ENCODE measurements at places on chromosomes 2 and 18.

- DNase-seq, result no peak
These were observed 51.9 kb downstream of the ACSL3 start for GRCh38 chr2:222912776-222913175.

DNA sequence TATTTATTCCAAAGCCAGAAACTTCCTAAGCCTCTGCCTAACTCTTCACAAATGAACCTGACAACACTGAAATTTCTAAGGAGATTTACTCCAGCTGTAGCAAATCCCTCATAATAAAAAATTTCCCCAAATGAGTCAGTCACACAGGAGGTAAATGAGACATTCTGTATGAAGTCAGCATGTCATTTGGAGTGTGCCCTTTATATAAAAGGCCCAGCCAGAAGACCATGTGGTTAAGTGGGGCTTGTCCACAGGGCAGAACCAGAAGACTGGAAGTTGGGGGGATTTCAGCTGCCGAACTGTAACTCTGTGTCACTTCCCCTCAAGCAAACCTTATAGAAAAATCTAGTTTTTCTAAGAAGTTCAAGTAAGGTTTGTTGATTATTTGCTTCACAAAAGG is 30.2 kb downstream of the NRP2 start:
- no peak for DNase-seq

- no peak for DNase-seq
These were observed 808.1 kb downstream of the RNF144A start for GRCh38 chr2:7725171-7725849.

- DNase-seq, result no peak
These were observed 52.9 kb downstream of the ADI1 start for GRCh38 chr2:3466482-3466863.

DNA sequence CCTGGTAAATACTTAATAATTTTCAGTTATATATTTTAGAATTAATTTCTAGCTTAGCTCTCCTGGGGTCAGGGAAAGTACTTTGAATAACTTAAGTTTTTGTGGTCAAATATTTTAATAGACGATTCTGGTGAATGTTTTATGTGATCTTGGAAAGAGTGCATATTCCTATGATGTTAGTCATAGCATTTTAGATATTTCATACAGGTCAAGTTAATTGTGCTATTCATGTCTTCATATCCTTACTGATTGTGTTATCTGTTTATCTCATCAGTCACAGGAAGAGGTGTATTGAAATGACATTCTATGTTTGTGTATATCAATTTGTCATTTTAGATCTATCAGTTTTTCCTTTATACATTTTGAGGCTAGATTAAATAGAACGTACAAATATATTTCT is 576.2 kb downstream of the CPS1 start:
- DNase-seq, result no peak

GRCh38 chr2:23905155-23905554 is 21.8 kb downstream of the ATAD2B start:
- DNase-seq, result peak; percentile 28

- DNase-seq, result no peak
These were observed 49.8 kb downstream of the ZNF516 start for GRCh38 chr18:76445275-76445674.

- no peak for DNase-seq
These were observed 145.5 kb upstream of the LHCGR start for GRCh38 chr2:48901015-48901343.

GRCh38 chr2:122634256-122634655 is 878.8 kb downstream of the TSN start:
- no peak for DNase-seq

- no peak for DNase-seq
These were observed 33.5 kb downstream of the INPP4A start for GRCh38 chr2:98478088-98478551.

GRCh38 chr2:173311844-173312606 is 42.6 kb upstream of the CDCA7 start:
- no peak for DNase-seq

GRCh38 chr2:73202156-73203054 is at the start of gene NOTO:
Gene NOTO, plus strand, starts transcription at chr2:73202574. Its CDS starts 93 bp downstream, at chr2:73202667.
- no peak for DNase-seq

GRCh38 chr18:78902795-78903435 is 76.7 kb upstream of the SALL3 start:
- DNase-seq, result no peak

- DNase-seq, result no peak
These were observed 12.6 kb upstream of the UGT1A8 start for GRCh38 chr2:233604826-233605225.

- DNase-seq, result no peak
These were observed 571.2 kb upstream of the ZEB2 start for GRCh38 chr2:145090841-145091761.

DNA sequence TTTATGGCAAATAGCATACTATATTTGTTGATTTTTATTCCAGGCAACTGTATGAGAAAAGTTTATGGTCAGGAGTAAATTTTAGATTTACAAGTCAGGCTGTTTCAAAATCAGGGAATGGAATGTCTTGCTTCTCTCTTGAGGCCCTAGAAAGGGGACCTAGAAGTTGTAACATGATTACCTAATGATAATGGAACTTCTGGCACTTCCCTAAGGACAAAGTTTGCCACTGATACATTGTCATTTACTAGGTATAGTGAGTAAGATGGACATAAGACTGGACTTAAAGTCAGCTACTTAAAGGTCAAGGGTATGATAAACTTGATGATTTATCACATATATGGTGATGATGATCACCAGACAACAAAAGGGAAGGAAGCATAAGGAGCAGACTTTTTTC is 103.3 kb upstream of the VRK2 start:
- DNase-seq, result no peak

- DNase-seq, result no peak
These were observed 192.8 kb upstream of the SALL3 start for GRCh38 chr18:78786776-78787175.

DNA sequence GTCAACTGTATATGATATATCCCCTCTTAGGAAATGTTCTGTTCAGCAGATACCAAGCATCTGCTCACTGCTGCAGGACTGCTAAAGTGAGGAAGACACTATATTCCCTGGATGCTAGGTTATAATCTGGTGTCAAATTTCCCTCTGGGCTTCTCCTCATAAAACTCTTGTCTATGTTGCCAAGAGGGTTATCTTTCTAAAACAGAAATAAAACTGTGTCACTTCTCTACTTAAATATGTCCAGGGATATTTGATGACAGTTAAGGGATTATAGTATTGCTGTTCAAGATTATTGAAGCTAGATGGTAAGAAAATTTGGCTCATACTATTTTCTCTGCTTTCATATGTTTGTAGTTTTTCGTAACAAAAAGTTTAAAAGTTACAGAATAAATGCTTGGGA is 30.5 kb upstream of the SNRNP27 start:
- peak; percentile 4 for DNase-seq

DNA sequence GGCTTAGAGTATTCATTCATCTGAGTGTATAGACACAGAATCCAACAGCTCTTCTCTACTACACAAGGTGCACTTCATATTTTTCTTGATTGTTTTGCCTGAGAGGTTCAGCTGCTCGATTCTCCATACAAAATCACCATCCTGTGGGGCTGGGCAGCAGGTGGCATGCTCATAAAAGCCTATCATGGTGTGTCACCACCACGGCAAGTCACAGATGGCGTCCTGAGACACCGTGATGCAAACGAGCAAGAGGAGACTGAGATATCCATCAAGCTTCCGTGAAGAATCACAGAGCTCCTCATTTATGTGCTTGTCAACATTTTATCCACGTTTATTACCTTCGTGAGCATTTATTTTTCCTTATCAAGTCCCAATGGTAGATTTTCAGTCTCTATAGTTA is 22.4 kb upstream of the NRP2 start:
- no peak for DNase-seq

DNA sequence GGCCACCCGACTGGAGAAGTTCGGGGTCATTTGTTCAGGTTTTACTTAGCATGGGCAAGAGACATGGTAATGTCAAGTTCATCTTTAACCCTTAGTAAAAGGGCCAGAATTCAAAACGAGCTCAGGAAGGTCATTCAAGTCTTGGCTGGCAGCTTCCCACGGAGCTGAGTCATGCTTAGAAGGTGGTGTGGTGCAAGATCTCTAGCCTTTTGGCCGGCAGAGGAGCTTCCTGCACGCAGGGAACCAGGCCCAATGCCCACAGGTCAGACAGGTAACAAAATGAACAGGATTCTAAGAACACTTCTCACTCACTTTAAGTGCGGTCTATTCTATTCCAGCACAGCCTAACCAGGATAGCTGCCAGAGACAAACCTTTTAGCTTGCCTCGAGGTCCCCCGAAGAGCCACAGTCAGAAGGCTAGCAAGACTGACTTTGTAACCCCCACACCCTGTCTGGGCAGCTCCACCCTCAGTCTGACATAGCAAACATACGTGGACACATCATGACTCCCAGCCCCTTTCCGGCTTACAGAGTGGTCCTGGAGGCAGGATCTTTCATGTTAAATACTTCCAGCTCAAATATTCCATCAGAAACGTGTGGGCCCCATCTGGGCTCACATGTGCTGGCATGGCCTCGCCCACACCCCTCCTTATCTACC is 292.7 kb downstream of the BCL11A start:
- peak; percentile 1 for DNase-seq

- DNase-seq, result no peak
These were observed 719.4 kb downstream of the LRP1B start for GRCh38 chr2:141411419-141411818.

DNA sequence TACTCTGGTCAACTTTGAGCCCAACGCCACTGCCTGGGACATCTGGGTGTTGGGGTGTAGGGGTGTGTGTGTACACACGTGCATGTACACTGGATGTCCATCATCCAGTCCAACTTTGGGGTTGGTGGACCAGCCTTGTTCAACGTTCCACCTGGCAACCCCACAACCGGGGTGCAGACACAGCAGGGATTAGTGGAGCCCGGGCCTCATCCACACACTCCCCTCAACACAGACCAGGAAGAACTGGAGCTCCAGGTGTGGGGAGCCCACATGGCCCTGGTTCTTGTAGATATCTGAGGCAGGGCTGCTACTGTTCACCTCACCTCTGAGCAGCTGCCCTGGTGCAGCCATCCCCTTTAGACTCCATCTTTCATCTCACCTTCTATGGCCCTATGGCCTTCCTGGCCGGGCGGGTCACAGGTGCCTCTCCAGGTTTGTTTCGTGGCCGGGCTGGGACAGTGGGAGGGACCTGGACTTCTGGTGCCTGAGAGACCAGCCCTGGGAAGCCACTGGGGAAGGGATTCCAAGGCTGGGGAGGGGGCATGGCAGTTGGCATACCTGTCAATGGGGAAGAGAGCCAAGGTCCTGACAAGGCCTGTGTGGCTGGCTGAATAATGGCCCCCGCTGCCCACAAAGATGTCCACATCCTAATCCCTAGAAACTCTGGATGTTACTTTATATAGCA is 7.5 kb downstream of the NEU2 start:
- DNase-seq, result no peak

DNA sequence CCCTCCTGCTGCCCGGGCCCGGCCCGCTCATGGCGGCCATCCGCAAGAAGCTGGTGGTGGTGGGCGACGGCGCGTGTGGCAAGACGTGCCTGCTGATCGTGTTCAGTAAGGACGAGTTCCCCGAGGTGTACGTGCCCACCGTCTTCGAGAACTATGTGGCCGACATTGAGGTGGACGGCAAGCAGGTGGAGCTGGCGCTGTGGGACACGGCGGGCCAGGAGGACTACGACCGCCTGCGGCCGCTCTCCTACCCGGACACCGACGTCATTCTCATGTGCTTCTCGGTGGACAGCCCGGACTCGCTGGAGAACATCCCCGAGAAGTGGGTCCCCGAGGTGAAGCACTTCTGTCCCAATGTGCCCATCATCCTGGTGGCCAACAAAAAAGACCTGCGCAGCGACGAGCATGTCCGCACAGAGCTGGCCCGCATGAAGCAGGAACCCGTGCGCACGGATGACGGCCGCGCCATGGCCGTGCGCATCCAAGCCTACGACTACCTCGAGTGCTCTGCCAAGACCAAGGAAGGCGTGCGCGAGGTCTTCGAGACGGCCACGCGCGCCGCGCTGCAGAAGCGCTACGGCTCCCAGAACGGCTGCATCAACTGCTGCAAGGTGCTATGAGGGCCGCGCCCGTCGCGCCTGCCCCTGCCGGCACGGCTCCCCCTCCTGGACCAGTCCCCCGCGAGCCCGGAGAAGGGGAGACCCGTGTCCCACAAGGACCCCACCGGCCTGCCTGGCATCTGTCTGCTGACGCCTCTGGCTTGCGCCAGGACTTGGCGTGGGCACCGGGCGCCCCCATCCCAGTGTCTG is 767 bp downstream of the RHOB start:
- DNase-seq, result no peak

DNA sequence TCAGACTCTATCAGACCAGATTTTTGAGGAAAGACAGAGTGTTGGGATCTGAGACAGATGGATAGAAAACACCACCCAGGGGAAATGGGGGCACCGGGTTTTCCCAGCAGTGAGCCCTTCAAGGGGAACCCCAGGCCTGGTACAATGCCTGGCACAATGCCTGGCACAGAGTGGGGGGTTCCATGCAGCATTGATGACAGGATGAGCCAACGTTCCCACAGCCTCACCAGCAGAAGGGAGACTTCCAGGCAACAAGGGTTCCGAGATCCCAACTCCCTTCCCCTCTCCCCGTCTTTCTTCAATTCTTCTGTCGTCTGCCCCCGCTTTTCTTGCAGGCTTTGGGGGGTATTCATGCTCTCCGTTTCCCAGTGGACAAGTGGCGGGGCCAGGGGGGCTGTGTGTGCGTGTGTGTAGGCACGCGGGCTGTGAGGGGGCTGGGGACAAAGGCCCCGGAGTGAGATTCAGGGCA is 132.1 kb upstream of the HAAO start:
- no peak for DNase-seq

- peak; percentile 25 for DNase-seq
These were observed 150.1 kb downstream of the GLI2 start for GRCh38 chr2:120885749-120886148.

GRCh38 chr2:195560209-195560895 is 96.7 kb upstream of the SLC39A10 start:
- DNase-seq, result no peak

GRCh38 chr2:110106642-110107041 is 9.0 kb downstream of the MALL start:
- no peak for DNase-seq

DNA sequence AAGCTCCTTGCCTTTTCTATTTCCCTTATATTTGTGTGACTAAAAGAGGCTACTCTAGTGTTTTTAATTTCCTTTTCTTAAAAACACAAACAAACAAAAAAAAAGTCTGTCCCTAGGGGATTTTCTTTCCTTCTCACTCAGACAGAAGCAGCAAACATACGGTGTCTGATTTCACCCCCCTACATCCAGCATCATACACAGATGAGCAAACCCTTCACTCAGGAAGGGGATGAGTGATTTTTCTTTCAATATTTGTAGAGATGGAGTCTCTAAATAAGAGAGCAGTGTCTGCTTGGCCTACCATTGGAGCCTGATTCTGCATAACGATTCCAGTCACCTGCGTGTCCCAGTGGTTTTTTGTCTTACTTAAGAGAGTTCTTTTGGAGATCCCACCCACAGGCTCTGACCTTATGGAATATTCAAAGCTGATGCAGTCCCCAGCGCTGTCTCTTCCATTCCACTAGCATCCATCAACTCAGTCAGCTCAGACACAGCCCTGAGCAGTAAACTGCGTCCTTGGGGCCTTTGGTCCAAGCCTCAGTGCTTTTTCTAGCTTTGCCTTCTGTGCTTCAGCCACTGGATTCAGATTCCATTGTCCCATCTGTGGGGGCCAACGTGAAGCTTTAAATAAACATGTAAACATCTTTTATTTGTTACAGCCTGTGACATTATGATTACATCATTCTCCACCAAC is 52.6 kb upstream of the TPO start:
- no peak for DNase-seq

- DNase-seq, result no peak
These were observed 103.8 kb downstream of the TMEFF2 start for GRCh38 chr2:192090911-192091310.

- no peak for DNase-seq
These were observed 195.7 kb downstream of the MTCL1 start for GRCh38 chr18:8901019-8901418.

Measured in OCI-M1 (cell line).